ENCODE measurements at places on chromosomes 12 and 14. TPM values are rescaled to one million over a fixed set of nuclear protein-coding genes. Genes with fewer than 3 reads are reported as not detected.
A peak's percentile ranks its signal among the peaks of the same experiment; 100 is the strongest.

KRT83 gene
- total RNA-seq = not detected

DPPA3 gene
- not detected for total RNA-seq

CCDC198 gene
- total RNA-seq = not detected

APEX1 gene
- 90.5 TPM for total RNA-seq

KCNJ8 gene
- total RNA-seq = 3.4 TPM

TMEM30B gene
- 0.80 TPM for total RNA-seq

CLEC1B gene
- total RNA-seq = not detected

SERPINA12 gene
- not detected for total RNA-seq

POTEM gene
- not detected for total RNA-seq

- peak; percentile 67 for DNase-seq
Measured at GRCh38 chr12:110280392-110280778, 662 bp upstream of the ATP2A2 start.

DNA sequence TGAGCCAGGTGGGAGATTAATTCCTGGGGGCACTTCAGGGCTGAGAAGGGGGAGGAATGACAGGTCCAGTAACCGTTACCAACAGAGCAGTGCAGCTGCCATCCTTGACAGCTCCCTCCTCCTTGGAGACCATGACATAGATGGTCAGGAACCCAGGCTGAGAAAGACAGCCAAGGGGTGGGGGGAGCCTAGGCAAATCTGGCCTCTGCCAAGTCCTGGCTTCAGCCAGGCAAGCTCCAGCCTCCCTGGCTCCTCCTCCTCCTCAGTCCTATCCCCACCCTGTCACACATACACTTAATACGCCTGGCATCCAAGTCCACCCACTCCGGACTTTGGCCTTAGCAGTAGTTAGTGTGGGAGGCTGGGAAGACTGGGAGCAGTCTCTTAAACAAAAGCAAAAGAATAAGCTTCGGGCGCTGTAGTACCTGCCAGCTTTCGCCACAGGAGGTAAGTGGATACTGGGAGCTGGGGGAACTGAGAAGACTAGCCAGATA lies at the start of gene RDH5:
Gene RDH5, plus strand, starts transcription at position 323 of the 494 bp plus-strand sequence. CDS start 792 bp downstream, outside the sequence.
- peak; percentile 93 for DNase-seq

DNA sequence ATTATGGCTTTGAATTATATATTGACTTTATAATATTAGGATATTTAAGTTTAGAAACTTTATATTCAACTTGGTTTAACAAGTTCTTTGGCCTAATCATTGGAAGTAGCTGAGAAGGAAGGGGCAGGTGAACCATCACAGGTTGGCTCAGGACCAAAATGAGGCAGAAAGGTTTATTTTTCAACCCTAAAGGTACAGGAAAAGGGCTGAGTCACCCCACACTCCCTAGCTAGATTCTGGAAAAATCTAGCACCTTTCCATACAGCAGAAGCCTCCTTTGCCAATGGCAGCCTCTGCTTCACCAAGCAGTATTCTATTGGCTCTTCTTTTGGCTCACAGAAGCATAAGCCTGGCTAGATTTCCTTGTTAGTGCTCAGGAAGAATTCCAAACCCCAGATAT lies 19.3 kb upstream of the MED6 start:
- no peak for DNase-seq

DNA sequence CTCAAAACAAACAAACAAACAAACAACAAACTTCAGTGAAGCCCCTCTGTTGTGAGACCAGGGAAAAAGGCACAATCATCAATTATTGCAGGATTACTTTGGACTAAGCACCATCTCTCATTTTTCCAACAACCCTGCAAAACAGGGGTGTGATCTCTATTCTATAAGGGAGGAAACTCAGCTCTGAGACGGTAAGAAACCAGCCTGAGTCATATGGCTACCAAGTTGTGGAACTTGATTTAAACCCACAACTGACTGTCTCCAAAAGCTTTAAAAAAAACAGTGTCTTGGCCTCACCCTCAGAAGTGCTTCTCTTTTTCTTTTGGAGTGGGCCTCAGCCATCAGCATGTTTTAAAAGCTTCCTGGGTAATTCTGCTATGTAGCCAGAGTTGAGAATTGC lies 49.8 kb downstream of the RIN3 start:
- DNase-seq = no peak

GRCh38 chr12:41962171-41962572 lies 182.5 kb downstream of the GXYLT1 start:
- DNase-seq = peak; percentile 31

- DNase-seq = no peak
Measured at GRCh38 chr12:38956337-38956736, 50.9 kb upstream of the CPNE8 start.

- no peak for DNase-seq
Measured at GRCh38 chr12:101165319-101165718, 44.7 kb downstream of the SLC5A8 start.

DNA sequence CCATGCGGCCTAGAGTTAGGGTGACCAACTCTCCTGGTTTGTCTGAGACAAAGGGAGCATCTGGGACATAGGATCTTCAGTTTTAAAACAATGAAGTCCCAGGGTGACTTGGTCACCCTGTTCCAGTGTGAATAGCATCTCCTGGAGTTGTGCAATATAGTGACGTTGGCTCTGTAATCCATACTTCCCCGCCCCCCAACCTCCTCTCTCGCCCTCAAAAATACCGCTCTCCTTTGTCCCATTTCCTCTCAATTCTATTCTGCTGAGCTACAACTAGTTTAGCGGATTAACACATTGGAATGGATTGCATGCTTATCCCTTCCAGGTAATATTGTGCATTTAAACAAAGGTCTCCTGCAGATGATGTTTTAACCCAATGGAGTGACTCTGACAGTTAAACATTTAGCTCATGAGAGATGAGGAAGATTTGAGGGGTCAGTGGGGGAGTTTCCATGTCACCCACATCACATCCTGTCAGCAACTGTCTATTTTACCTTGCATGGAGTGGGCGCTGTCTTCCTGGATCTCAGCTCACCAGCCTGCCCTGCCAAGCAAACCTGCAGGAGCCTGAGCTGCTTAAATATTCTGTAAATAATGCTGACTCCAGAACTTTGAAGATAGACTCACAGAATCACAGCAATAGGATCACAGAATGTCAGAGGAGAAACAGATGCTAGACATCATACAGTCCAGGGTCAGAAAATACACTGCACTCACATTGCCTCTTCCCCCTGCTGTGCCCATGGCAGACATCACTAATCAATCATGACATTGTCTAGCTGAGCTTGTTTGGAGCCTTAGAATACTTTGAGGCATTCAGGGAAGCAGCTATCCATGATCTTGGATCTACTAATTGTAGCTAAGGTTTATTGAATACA lies 43.0 kb downstream of the MAP1LC3B2 start:
- no peak for DNase-seq

DNA sequence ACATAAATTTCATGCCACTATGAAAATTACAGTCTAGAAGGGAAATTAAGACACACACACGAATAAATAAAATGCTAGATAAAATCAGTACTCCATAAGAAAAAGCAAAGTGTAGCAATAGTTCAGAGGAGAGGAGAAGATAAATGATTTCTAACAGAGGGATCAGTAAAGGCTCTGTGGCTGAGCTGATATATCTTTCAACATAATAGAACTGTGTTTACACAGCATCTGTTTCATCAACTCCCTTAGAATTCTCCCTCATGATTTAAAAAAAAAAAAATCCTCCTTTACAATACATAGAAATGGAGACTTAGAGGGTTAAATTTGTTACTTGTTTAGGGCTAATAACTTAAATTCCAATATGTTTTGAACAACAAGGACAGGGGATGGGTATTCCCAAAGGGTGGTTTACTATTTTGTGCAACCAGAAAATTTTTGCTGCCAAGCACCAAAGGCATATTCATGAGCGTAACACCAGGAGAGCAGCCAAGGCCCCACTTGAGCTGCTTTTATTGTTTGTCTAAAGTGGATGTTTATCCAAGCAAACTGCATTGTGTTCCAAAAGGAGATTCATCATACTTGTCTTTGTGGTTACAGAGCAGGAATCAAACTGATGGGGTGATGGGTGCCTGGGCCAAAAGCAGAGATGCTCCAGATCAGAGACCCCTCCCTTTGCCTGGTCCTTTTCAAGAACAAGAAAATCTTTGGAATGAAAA lies 162.7 kb downstream of the BMP4 start:
- DNase-seq = peak; percentile 21

DNA sequence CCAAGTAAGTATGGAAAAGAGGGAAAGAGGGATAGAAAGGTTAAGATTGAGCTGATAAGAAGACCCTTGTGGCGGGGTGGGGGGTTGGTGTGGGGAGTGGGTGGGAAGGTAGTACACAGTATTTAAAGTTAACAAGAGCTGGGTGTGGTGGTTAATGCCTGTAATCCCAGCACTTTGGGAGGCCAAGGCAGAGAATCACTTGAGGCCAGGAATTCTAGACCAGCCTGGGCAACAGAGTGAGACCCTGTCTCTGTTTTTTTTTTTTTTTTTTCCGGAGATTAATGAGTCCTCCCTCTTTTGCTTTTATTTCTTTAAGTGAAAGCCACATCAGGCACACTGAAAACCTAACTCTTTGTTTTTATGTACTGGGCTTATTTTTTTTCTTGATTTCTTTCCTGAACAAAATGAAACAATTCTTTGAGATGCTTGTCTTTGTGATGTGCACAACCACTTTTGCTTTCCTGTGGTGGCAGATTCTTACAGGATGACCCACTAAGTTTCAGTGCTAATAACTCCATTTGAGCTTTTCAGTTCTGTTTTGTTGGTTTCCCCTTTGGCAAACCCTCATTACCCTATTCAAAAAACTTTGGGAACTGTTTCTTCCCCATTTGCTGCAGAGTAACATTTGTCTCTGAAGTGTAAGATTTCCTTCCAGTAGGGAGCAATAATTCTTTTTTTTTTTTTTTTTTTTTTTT lies 54.8 kb downstream of the WNK1 start:
- DNase-seq = no peak

GRCh38 chr12:54967461-54967860 lies 17.1 kb downstream of the TESPA1 start:
- no peak for DNase-seq

GRCh38 chr12:112898380-112898779 lies 8.4 kb upstream of the OAS1 start:
- no peak for DNase-seq

GRCh38 chr14:94593749-94594431 lies 12.7 kb downstream of the SERPINA5 start:
- DNase-seq = no peak

GRCh38 chr12:104411826-104412641 lies 44.7 kb upstream of the CHST11 start:
- no peak for DNase-seq

- DNase-seq = no peak
Measured at GRCh38 chr12:52055731-52056711, 4.8 kb downstream of the NR4A1 start.

DNA sequence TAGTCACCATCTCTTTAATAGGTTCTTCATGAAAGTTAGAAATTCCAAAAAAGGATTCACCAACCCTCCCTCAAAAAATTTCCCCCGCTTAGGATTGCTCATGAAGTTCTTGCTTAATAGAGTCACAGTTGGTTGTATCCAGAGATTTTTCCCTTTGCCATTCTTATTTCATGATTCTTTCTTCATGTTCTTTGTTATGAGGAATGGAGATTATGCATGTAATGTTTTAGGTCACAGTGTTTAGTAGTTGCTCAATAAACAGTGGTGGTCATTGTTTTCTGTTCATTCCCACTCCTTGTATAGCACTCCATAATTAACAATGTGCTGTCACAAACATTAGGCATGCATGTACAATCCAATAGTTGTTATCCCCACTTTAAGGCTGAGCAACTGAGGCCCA lies 51.2 kb upstream of the RTRAF start:
- no peak for DNase-seq

DNA sequence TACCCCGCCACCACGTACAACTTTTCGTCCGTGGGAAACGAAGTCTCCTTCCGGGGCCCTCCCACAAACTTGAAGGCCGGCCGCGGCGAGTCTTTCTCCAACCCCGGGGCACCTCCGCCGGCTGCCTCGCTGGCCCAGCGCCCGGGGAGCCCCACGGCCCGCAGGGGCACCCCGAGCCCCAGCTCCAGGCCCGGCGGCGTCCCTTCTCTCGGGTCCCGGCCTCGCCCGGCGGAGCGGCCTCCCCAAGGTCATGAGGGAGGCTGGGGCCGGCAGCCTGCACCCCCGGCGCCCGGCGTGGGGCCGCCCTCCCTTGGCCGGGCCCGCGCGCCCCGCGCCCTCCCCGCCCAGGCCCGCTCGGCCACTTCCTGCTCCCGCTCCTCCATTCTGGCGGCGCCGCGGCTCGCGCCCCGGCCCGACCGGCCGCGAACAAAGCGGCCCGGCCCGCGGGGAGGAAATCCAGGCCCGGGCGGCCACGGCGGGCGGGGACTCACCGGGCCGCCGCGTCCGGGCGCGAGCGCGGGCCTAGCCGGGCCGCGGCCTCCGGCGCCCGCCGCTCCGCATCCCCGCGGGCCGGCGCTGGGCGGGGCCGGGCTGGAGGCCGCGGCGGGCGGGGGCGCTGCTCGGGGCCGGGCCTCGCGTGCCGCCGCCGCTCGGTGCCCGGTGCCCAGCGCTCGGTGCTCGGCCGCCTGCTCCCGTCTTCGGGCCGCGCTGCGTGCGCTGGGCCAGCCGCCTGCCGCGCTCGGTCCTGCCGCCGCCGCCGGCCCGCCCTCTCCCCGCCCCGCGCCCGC lies at the start of gene AKT1:
Gene AKT1, minus strand, starts transcription at position 756 of the 788 bp plus-strand sequence. CDS start 3,105 bp downstream, outside the sequence.
- no peak for DNase-seq

- no peak for DNase-seq
Measured at GRCh38 chr14:104352493-104353220, 214.3 kb downstream of the KIF26A start.

- no peak for DNase-seq
Measured at GRCh38 chr12:5348491-5348890, 83.4 kb upstream of the NTF3 start.

DNA sequence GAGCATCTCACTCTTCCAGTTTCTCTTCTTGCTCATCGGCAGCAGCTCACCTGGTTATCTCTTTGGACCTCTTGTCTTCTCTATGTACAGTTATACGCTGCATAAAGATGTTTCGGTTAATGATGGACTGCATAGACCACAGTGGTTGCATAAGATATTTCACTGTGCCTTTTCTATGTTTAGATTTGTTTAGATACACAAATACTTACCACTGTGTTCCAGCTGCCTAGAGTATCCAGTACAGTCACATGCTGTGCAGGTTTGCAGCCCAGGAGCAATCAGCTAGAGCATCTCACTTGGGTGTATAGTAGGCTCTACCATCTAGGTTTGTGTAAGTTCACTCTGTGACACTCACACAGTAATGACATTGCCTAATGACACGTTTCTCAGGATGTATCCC lies 57.6 kb downstream of the FBXL14 start:
- no peak for DNase-seq

- no peak for DNase-seq
Measured at GRCh38 chr12:43957732-43958372, 122.0 kb downstream of the TMEM117 start.

GRCh38 chr12:108701779-108702441 lies 29.4 kb downstream of the CORO1C start:
- DNase-seq = no peak

- no peak for DNase-seq
Measured at GRCh38 chr12:127054531-127054930, 1212.4 kb upstream of the TMEM132C start.

Measured in psoas muscle (tissue), 8 donors.